ENCODE measurements at places on chromosomes 5 and 9.

DNA sequence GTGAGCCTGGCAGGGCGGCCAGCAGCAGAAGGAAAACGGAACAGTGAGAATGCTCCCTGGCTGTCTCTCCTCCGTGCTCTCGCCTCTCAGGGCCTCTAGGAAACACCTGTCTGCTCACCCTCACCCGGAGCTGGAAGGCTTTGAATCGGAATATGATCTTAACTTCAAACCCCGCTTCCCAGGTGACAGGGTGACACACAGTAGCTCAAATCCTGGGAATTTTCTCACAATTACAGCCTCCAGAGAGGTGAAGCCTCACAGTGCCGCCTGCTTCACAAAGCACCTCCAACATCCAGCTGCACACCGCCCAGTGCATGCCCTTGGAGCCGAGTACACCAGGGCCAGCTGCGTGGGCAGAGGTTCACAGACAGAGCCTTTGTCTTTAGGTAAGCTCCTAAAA is 12.5 kb downstream of the SEC16A start:
- no peak for DNase-seq

GRCh38 chr9:6383551-6384225 is 29.3 kb upstream of the UHRF2 start:
- DNase-seq, result no peak

- no peak for DNase-seq
These were observed 428.8 kb upstream of the CLINT1 start for GRCh38 chr5:158287643-158288271.

DNA sequence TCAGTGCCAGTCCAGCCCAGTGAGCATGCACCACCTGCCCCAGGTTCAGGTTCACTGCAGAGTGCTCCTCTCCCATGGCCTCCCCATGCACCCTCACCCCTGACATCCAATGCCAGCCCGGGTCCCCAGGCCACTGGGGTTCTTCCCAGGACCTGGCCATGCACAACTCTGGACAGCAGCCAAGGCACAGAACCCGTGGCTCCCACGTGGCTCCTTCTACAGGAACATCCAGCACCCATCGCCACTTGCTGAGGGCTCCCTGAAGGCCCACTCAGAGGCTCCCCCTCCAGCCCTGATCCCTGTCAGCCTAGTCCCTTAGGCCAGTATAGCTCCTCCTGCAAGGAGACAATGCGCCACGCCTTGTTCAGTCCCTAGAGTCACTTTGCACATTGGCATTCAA is 110.8 kb downstream of the IRX2 start:
- DNase-seq, result no peak

DNA sequence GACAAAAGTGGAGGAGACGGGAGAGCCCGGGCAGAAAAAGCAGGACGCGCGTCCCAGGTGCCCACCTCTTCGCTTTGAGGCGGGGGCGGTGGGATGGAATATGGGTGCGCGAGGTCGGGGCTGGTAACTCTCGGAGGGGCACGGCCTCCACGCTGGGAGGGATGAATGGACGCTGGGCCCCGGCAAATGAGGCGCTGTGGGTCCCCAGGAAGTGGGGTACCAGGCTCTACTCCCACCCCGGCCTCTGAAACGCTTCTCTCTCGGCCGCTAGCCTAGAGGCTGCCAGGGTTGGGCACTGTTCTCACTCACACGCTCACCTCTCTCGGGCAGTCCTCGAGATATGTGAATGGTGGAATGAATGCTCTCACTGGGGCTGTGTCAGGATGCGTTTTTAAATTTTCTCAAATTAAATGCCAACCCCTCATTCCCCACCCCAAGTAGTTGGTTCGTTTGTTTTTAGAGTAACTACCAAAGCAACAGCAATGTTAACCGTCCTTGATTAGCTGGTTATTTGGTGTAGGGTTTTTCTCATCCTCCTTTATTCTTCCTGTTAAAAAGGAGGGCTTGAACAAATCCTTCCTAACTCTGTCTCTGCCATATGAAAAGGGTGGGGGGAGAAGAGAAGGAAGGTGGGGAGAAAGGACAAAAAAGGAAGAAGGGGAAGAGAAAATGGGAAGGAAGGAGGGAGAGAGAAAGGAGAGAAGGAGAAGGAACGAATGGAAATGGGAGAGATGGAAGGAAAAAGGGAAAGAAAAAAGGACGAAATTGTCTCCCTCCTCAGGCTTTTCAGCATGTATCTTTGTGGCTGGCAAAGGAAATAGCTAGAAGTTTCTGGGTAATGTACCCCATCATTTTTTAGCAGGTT is 1.3 kb upstream of the EBF1 start:
- DNase-seq, result peak; percentile 51

DNA sequence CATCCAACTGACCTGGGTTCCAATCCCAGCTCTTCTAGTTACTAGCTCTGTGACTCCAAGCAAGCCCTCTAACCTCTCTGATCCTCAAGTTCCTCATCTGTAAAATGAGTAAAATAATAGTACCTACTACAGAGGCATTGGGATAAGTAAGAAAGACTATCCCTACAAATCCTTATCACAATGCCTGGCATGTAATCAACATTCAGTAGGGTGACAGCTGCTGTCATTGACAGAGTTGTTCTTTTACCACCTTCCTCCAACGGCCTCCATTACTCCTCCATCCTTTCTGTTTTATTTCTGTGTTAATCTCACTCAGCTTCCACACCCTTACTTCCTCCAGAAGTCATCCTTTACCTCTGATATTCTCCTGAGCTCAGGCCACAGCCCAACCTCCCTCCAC is 40.4 kb downstream of the FGF1 start:
- DNase-seq, result no peak

- DNase-seq, result no peak
These were observed 22.2 kb downstream of the RCL1 start for GRCh38 chr9:4814913-4815312.

DNA sequence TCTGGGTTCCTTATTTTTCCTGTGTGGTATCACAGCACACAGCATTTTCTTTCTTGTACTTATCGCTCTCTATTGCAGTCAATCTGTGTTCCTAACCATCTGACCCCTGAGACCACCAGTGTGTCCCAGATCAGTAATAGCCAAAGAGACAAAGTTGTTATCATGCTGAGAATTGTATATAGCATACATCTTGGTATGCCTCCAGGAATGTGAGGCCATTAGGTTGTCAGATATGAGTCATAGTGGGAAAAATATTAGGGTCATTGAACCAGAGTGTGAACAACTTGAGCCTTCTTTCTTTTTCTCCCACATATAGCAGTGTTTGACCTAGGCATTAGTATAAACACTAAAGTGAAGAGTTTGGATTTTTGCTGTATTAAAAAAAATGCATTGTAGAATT is 106.3 kb downstream of the NDUFAF2 start:
- DNase-seq, result no peak

GRCh38 chr9:90999425-91000397 is 198.1 kb downstream of the SYK start:
- no peak for DNase-seq
